Ascending aorta (tissue), 2 donors: ENCODE measurements at places on chromosomes 1 and 21.

DNA sequence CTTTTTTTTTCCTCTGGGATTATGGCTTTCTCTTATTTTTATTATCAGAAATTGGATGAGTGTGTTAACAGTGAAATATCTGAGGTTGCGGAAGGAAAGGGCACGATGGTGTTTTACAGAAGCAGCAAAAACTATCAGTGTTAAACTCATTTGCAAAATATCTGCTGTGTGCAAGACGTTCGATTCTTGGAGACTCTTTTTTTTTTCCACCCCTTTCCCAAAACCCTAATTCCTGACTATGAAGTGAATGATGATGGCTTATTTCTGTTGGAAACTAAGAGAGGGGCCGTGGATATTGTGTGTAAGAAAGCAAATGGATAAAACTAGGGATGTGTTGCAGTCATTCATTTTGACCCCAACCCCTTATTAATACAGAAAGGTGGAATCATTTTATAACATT is 677 bp downstream of the NCAM2 start:
- DNase-seq, result no peak

DNA sequence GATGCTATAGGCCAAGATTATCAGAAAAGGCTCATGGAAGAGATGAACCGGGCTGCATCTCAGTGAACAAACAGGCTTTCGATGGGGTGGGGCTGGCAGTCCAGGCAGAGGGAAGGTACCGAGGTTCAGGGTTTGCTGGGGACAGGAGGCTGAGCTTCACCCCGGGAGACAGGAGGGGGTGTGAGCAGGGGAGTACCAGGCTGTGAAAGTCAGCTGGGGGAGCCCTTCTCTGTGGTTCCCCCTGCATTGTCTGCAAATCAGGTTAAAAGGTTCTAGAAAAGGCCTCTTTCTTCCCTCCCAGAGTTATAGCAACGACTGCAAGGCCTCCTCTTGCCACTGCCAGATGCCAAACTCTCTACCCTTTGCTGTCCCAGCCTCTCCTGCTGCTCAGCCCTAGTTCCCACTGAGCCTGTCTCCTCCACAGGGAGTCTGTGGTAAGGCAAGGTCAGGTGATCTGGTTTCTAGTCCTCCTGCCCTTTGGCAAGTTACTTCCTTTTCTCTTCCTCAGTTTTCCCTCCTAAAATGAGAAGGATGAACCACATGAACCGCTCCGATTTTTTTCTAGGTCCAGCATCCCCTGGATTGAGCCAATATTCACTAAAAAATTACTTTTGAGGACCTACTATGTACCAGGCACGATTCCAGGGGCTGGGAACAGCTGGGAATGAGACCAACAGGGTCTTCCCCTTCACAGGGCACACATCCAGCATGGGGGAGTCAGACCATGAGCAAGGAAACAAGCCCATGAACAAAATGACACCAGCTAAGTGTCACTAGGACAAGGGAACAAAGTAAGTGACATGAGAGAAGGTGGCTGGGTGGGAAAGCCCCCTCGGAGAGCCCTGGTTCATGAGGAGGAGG is 7.2 kb downstream of the LAD1 start:
- no peak for DNase-seq

GRCh38 chr1:8392522-8392921 is 74.6 kb downstream of the SLC45A1 start:
- no peak for DNase-seq

DNA sequence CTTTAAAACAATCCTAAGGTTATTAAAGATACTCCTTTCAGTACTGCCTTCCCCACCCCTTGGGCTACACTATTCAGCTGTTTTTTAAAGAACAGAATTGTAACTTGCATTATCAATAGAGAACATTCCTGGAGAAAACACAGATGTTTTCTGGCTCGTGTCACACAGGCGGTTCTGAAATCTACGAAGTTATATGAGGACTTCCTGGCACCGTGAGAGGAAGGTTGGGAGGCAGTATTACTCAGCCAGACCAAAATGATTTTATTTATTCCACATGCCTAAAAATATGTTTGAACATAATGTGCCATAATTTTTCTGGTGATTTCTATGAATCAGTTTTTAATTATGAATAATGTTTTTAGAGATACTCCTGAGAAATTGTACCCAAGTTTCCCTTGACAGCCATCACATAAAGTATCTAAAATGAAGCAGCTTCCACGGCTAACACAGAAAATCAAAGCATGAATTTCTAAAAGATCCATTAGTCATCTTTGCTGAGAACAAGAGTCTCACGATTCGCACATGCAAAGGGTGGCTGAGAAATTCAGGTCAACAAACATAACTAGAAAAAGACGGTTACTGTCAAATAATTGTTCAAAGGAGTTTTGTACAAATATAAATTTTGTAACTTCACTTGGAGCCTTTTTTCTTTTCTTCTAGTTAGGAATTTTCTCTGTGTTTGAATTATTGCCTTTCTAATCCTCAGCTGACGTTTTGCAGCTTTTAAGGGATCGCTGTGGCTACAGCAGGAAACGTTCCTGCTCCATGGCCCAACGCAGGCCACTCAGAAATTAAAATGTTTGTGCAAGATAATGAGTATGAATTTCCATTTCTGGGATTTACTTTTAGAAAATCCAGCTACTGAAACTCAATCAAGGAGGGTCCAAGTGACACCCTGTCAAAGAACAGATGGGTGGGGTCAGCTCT is 8.0 kb upstream of the SIM2 start:
- no peak for DNase-seq

DNA sequence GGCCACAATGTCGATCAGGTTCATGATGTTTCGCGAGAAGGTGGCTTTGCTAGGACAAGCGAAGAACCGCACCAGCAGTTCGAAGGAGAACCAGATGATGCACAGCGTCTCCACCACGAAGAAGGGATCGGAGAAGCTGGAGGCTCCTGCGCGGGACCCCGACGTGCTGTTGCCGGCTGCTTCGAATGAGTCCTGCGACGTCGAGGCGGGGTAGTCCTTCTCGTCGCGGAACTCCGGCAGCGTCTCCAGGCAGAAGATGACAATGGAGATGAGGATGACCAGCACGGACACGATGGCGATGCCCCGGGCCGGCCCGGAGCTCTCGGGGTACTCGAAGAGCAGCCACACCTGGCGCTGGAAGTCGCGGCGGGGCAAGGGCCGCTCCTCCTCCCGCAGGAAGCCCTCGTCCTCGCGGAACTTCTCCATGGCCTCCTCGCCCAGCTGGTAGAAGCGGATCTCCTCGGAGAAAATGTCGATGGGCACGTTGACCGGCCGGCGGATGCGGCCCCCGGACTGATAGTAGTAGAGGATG is 869 bp downstream of the KCNA3 start:
- no peak for DNase-seq

GRCh38 chr1:12546771-12547585 is 71.0 kb downstream of the DHRS3 start:
- no peak for DNase-seq

GRCh38 chr1:93576746-93577145 is 104.9 kb downstream of the BCAR3 start:
- no peak for DNase-seq

- no peak for DNase-seq
Observed at GRCh38 chr1:83857103-83857502, 141.8 kb downstream of the TTLL7 start.

GRCh38 chr1:161497961-161498360 is 7.3 kb upstream of the FCGR2A start:
- DNase-seq, result no peak

DNA sequence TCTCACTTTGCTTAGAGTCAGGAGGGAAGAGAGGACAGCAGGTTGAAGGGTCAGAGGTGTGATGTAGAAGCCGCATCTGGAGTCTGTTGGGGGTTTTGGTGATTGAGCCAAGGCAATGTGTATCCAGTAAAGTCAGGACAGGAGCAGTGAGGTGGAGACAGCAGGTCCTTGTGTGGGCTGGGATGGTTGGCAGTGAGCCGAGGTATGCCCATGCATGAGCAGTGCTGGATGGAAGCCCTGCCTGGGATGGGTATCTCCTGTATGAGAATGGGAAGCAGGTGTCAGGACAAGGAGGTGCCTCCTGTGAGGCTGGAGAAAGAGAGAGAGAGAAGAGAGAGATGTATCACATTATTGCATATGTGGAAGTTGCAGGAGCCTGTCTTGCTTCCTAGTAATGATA is 90.0 kb downstream of the OBSCN start:
- DNase-seq, result no peak

DNA sequence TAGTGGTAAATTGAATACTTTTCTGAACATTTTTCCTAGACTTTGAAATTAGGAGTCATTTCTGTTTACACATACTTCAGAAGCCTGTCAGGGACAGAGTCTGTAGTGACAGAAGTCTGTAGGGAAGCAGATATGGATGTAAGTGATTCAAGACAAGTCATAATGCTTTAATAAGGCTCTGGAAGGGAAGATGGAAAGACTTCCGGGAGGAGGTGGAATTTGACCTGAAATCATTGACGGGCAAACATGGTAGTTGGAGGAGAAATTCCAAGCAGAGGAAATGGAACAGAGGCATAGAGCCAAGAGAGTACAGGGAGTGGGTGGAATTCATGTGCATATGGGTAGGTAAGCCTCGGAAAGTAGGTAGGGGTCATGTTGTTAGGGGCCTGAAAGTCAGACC is 22.5 kb downstream of the CAMTA1 start:
- DNase-seq, result no peak

GRCh38 chr1:116334015-116334547 is 39.0 kb upstream of the ATP1A1 start:
- no peak for DNase-seq

GRCh38 chr1:56340977-56341376 is 238.4 kb downstream of the PLPP3 start:
- no peak for DNase-seq

DNA sequence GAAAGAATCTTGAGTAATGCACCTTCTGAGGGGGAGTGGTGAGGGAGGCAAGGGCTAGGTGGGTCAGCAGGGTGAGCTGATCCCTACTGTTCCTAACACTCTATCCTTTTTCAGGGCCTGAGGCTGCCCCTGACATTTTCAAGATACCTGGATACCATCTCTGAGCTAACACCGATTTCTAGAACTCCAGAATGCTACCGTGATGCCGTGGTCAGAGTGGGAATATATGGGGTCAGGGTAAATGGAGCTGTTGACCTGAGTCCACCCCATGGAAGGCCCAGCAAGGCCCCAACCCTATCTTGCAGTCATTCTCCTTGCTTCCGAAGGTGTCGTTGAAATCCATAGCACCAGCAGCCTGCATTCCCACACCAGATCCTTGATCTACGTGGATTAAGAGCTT is 18.0 kb upstream of the PTPRF start:
- no peak for DNase-seq

- DNase-seq, result no peak
Observed at GRCh38 chr21:29309703-29310102, 11.0 kb downstream of the BACH1 start.

GRCh38 chr1:37949524-37950152 is 2.8 kb upstream of the INPP5B start:
- DNase-seq, result no peak

DNA sequence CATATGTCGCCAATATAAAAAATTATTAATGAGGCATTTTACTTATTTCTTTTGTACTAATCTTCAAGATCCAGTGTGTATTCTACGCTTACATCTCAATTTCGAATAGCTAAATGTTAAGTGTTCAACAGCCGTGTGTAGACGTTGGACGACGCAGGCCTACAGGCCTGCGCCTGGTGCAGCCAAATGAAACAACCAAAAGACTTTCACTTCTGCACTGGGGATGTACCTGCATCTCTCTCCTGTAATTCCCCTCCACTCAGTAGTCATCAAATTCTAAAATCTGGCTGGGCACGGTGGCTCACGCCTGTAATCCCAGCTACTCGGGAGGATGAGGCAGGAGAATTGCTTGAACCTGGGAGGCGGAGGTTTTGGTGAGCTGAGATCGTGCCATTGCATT is 76.8 kb upstream of the HNRNPU start:
- DNase-seq, result no peak

DNA sequence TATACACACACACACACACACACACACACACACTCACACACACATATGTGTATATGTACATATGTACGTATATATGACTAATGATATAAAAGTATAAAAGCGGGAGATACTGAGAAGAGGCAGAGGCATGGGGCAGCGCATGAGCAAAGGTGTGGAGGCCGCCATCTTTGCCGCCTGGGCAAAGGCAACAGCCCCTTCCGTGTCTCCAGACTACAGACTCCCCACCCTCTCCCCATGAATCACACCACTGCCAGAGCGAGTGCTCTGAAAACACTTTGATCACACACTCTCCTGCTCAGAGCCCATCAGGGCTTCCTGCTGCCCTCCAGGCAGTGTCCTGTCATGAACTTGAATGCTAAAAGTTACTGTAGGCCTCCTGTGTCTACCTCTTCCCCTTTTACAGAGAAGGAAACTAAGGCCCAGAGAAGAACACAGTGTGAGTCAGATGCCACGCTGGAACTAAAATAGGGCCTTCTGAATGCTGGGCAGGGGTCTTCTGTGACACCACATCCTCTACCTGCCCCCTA is 54.7 kb upstream of the SSBP3 start:
- DNase-seq, result no peak

DNA sequence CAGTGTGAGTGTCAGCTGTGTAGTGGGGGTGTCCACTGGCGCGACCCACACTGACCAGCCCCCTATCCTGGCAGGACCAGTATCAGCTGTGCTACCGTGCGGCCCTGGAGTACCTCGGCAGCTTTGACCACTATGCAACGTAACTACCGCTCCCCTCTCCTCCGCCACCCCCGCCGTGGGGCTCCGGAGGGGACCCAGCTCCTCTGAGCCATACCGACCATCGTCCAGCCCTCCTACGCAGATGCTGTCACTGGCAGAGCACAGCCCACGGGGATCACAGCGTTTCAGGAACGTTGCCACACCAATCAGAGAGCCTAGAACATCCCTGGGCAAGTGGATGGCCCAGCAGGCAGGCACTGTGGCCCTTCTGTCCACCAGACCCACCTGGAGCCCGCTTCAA is 28.1 kb upstream of the KDM4A start:
- no peak for DNase-seq
